ENCODE measurements at places on chromosomes 3 and 15. TPM values are rescaled to one million over a fixed set of nuclear protein-coding genes. Genes with fewer than 3 reads are reported as not detected.

DNA sequence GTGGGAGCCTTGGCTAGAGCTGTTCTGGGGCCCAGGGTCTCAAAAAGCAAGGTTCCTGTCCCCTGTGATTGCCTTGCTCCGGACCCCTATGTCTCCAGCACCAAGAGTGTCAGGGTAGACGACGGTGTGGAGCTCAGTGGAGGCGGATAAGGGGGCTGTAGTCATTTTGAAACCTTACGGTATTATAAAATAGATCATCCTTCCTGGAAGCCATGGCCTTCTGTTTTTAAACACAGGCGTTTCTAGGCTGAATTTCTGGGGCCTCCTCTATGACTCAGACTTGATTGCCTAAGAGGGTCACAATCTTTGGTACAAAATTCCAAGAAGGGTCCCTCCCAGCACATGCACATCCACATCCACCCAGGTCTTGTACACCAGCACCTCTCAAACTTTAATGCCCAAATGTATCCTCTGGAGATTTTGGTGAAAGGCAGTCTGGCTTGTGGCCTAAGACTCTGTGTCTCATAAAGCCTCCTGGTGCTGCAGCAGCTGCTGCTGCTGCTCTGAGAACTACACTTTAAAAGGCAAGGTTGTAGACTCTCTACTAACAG is 70.5 kb upstream of the XCR1 start:
- no peak for DNase-seq

DNA sequence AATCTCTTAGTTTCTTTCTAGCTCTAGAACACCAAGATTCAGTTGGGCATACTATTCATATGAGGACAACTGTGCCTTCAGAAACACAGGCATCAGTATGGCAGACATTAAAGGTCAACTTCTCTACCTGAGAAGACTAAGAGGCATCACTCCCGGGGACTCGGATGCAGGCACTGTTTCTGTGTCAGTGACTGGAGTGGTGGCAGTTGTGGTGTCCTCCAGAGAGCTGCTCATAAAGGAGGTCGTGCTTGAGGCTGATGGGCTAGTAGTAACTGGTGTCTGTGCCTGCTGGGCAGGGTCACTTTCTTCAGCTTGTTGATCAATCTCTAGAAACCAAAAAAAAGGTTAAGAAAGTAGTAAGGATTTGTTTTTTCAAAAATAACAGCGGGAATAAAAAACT is 75.2 kb downstream of the FBXL22 start:
- no peak for DNase-seq

DNA sequence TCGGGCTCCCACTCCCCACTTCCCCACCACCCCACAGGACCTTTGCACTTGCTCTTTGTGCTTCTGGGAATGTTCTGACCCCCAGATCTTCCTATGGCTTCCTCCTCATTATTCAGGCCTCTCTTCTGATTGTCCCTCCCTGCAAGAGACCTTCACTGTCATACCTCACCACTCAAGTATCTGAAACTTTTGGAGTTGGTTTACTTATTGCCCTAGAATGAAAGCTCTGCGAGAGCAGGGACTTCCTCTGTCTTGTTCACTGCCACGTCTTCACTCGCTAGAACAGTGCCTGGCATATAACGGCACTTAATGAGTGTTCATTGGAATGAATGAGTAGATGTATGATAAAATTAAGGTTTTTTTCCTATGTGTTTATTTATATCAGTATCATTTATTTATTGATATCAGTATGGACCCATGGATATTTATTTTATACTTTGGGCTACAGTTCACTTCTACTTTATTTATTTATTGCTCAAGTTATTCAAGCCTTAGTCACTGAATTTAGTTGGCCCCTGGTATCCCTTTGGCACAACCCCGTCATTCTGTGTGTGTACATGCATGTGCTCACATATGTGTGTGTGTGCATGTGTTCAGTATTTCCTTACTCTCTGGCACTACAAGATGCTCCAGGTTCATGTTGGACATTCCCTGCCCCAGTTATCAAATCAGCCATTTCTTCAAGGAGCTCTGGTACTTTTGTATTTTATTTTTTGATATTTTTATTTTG is 197.6 kb downstream of the THSD4 start:
- DNase-seq = no peak

- DNase-seq = no peak
Observed at GRCh38 chr15:78077053-78077870, at the start of gene TBC1D2B. Gene TBC1D2B (minus strand): TSS chr15:78077711. CDS start chr15:78077652, 59 bp downstream.

GRCh38 chr3:119690043-119690656 is 12.7 kb upstream of the CFAP91 start:
- DNase-seq = no peak

GRCh38 chr3:182711261-182711683 is 82.0 kb upstream of the ATP11B start:
- no peak for DNase-seq

GRCh38 chr15:90496791-90497190 is 32.9 kb upstream of the CRTC3 start:
- no peak for DNase-seq

GRCh38 chr15:44157679-44158078 is 37.4 kb downstream of the FRMD5 start:
- peak; percentile 78 for DNase-seq

DNA sequence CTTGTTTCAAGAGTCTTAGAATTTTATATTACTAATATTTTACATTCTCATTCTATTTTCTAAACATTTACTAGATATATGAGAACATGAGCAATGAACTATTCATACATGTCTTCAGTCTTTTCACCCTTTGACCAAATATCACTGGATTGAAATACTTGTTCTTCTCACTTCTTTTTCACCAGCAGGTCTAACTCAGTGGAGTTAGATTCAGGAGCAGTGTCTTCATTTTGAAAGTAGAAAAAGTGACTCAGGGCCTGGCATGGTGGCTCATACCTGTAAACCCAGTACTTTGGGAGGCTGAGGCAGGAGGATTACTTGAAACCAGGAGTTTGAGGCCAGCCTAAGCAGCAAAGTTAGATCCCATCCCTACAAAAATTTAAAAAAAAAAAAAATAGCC is 70.8 kb downstream of the USP13 start:
- no peak for DNase-seq

Gene TGM4
- polyA plus RNA-seq = 0.12 TPM

Gene PDCD7
- polyA plus RNA-seq = 15.8 TPM

Gene KCTD6
- polyA plus RNA-seq = 9.6 TPM

Gene SNX33
- 17.4 TPM for polyA plus RNA-seq

Gene ARL6
- polyA plus RNA-seq = 5.0 TPM

Gene TERC
- polyA plus RNA-seq = not detected

All from AG04450 (cell line).